ENCODE measurements at places on chromosomes 4 and X.

DNA sequence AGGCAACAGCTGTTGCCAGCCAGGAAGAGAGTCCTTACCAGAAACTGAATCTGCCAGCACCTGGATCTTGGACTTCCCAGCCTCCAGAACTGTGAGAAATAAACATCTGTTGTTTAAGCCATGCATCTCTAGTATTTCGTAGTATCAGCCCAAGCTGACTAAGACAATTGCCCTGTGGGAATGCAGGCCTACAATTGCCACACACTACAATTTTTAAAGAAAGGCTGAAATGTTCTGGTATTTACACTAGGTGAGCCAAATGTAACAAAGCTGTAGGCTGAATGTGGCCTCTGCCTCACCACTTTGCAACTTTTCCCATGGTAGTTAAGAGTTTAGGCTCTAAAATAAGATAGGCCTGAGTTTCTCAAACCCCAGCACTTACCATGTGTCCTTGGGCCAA lies 59.1 kb downstream of the SPATA18 start:
- no peak for DNase-seq

DNA sequence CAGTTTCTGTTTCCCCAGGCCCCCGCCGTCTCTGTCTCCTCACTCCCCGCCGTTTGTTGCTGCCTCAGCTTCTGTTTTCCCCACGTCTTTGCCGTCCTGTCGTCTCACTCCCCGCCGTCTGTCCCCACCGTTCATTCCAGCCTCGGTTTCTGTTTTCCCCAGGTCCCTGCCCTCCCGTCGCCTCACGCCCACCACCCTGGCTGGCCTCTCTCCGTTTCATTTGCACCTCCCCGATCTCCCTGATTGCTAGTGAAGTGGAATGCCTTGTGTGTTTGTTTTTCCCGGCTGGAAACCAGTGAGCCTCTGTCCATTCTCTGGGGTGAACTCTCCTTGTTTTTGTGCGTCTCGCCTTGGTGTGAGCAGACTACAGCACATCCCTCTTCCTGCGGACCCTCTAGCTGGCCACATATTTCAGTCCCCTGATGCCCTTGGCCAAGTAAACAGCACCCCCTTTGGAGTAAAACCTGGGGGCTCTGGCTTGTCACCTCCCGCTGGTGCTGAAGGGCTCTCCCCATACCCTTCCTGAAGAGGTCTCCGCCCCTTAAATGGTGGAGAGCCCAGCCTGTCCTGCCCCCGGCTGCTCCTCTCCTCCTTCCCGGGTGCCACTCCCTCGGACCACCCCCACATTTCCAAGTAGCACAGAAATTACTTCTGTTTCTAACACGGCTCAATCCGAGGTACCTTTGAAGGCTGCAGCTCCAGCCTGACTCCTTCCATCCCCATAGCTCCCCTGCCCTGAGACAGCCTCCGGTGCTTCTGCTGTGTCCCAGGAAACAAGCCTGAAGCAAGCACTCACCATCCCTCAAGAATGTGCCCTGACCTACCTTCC lies 13.2 kb downstream of the TMEM175 start:
- DNase-seq: no peak

DNA sequence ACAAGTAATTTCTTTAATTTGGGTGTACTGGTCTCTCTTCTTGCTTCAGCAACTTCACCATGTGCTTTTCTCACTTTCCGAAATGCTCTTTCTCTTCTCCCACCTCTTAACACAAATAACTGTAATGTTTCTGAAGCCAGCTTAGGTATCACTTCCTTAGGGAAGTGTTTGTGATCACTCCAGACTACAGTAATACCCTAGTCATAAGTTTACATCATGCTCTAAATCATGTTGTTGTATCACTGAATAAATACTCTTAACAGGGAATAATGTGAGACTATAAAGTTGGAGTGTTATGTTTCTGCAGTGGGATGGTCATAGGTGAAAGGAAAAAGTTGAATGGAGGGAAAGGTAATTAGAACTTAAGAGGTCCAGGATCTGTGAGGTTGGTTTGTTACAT lies 712.3 kb downstream of the C4orf33 start:
- no peak for DNase-seq

- DNase-seq: no peak
Observed at GRCh38 chr4:118353534-118354030, 779 bp upstream of the PRSS12 start.

- DNase-seq: no peak
Observed at GRCh38 chrX:118525174-118525730, 29.6 kb downstream of the DOCK11 start.

DNA sequence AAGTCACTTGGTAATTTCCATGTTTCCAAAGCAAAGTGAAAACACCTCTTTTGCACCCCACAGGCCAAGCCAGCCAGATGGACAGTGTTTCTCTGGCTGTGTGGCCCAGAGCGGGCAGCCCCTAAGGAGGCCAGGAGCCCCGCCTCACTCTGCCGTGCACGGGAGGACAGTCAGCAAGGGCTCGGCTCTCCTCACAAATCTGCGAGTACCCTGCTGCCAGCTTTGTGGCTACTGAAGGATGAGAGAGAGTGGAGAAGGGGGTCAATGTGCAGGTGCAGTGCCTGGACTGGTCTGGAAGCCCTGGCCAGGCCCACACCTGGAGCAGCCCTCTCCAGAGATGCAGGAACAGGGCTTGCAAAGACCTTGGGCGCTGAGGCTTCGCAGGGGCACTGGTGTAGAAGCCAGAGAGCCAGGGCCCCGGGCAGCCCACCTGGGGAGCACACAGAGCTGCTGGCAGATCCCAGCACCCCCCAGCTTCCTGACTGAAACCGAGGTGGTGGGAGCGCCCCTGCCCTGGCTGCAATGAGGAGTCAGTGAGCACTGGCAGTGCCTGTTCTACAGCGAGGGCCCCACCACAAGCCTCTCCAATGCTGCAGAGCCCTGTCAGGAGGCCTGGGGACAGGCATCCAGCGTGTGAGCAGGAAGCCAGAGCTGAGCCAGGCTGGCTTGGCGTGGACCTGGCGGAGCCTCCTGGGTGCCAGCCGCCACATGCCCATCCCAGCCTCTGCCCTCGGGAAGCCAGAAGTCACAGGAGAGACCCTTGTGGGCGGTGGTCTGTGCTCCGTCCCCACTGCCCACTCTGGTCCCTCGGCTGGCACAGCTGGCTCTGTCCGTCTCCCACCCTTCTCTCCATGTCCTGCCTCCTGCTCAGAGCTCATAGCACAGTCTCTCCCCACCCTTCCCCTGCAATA lies 3.9 kb downstream of the SPON2 start:
- no peak for DNase-seq

GRCh38 chr4:123200051-123200940 lies 196.3 kb upstream of the SPRY1 start:
- DNase-seq: no peak

DNA sequence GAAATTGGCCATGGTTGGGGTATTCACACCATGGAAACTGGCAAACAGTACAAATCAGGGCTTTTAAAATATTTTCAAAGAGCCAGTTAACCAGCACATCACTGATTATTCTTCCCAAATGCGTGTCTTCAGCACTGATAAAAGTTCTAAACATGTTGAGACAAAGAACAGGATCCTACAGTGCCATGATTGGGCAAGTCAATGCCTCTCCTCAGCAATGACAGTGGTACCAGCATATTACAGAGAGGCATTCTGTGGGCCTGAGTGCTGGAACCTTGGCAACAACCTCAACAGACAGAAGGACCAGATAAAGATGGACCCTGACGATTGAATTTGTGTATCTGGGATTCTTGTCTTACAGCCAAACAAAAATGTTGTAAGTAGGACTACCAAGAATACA lies 108.9 kb downstream of the EFHC2 start:
- DNase-seq: no peak

All from stimulated activated CD4-positive, alpha-beta T cell treated with anti-CD3 and anti-CD28 coated beads, Interleukin-1b, Interleukin-23, amount 100 ng/mL, for 1 hour (primary cell).